ENCODE measurements at places on chromosomes 5 and 9.

DNA sequence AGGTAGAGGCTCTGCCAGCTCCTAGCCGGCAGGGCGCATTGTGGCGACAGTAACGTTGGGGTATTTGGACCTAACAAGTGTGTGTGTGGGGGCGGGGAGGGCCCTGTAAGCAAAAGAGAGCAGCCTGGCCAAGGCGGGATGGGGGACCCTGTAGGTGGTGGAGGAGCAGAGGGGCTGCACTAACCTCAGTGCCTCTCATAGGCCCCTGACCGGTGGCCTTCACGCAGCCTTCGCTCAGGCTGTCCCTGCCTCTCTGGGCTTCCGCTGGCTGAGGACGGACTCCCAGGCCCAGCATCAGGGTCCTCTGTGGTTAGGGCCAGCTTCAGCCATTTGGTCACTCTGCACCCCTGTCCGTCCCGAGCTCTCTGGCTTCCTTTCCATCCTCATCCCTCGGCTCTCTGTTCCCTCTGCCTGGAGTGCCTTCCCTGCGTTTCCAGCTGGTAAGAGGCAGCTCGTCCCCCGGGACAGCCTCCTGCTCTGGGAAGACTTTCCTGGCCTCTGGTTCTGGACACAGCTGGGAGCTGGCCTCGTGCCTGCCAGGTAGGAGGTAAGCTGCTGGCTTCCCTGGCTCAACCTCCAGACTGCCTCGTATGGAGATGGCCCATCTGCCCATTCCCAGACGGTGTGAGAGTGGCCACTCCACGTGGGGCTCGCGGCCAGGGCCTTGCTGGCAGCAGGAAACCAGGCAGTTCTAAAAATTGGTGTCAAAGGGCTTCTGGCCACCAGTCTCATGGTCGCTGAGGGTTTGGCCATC, 39.3 kb upstream of the PHYKPL start:
- DNase-seq = no peak

- no peak for DNase-seq
These were observed 87.9 kb upstream of the TRIO start for GRCh38 chr5:14054965-14055963.

GRCh38 chr9:103296189-103296588, 301.1 kb downstream of the CYLC2 start:
- DNase-seq = no peak

GRCh38 chr5:170791325-170791954, 7.9 kb downstream of the GABRP start:
- DNase-seq = peak; percentile 58

DNA sequence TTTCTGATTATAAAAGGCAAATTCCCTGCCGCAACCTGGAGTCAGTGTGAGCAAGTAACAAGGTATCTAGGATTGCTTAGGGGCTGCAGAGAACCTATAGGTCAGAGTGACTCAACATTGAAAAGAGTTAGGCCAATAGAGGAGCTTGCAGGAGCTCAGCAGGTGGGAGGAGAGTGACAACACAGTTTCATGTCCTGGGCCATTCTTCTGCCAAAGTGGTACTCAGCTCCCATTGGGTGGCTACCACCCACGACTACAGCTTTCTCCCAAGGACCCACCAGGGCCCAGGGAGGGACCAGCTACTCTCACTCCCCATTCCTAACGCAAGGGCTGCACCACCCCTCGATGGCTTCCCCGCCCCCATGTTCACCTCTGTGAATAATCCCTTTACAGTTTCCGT, 86.7 kb upstream of the SPATA31C2 start:
- DNase-seq = no peak

GRCh38 chr9:116425244-116425643, 261.9 kb upstream of the TRIM32 start:
- DNase-seq = no peak

DNA sequence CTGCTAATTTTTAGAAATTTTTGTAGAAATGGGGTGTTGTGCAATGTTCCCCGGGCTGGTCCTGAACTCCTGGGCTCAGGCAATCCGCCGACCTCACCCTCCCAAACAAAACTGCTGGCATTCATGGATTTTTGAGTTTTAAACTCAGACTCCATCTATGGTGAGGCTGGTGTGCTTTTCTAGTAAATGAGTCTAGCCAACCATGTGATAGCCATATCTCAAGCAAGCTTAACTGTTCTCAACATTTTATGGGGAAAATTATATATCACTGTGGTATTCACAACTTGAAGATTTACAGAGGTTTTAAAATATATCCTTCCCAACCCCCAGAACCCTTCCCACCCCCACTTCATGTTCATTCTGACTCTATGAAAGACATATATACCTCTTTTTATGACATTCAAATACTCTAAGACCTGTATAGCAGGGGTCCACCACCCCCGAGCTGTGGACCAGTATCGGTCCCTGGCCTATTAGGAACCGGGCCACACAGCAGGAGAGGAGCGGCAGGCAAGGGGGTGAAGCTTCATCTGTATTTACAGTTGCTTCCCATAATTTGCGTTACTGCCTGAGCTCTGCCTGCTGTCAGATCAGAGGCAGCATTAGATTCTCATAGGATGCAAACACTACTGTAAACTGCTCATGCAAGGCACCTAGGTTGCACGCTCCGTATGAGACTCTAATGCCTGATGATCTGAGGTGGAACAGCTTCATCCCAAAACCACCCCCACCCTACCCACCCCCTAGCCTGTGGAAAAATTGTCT, 4.5 kb upstream of the NADK2 start:
- no peak for DNase-seq

- DNase-seq = no peak
These were observed 41.8 kb downstream of the LMNB1 start for GRCh38 chr5:126818736-126819135.

- no peak for DNase-seq
These were observed 1656.5 kb downstream of the EFNA5 start for GRCh38 chr5:106014262-106014661.

Measured in suppressor macrophage treated with lipopolysaccharide for 4 hours (primary cell).